NB4 (cell line): ENCODE measurements at places on chromosomes 4 and X.

GRCh38 chrX:10467793-10468192 lies 152.6 kb downstream of the MID1 start:
- DNase-seq: peak; percentile 86

DNA sequence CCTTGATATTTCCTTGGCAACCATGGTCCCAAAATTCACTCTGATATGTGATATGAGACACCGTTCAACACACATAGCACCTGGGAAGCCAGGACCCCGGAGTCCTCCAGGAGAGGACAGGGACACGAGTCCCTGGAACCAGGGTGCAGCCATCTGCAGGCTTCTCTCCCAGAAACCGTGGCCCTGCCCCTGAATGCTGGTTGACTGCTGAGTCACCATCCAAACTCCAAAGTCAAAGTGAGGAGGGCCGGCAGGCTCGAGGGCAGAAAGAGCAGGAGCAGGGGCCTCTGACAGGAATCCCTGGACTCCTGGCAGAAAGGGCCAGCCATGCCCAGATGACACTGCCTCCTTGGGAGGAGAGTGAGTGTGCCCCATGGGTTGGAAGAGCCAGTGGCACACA lies 6.9 kb upstream of the PNMA6A start:
- DNase-seq: no peak

DNA sequence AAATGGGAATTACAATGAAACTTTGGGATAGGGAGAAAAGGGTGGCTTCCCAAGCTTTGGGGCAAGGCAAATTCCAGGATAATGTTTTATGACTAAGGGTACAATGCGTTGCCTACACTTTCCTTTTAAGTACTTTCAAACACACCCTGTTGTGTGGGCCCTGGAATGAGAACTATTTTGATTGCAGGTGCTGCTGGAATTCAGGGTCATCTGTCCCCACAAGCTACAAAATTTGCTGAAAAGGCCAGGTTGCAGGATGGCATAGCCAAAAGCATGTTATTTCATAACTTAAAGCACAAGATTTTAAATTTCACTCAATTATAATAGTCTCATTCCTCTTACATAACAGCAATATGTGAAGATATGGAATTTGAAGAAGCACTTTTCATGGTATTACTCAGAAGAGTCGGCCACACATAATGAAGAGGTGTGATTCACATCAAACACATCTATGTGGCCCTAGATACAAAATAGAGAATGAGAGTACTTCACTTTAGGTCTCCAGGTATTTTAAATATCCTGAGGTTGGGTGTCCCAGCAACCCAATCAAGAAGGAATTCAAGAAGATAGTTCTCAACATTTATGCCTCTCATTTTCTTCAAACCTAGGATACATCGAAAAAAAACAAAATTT lies 89.3 kb downstream of the APBB2 start:
- DNase-seq: no peak

DNA sequence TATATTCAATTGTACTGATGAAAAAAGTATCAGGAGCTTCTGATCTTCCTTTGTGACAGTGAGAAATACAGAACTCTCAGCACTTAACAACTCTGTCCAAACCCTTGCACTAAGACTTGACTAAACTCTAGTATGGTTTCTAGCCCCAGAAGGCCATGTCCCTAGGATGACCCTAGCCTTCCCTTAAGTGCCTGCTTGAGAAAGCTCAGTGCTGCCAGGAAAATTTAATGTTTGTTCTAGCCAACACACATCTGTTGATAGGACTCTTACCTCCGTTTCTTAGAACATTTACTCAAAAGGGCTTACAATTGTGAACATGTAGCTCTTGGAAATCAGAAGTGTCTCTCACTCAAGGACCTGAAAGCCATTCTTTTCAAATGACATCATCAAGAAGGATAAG lies 1055.2 kb upstream of the FTHL17 start:
- no peak for DNase-seq

GRCh38 chrX:35829501-35829900 lies 31.4 kb downstream of the MAGEB16 start:
- no peak for DNase-seq

- DNase-seq: peak; percentile 60
Observed at GRCh38 chr4:183099537-183100297, 660 bp downstream of the WWC2 start.

DNA sequence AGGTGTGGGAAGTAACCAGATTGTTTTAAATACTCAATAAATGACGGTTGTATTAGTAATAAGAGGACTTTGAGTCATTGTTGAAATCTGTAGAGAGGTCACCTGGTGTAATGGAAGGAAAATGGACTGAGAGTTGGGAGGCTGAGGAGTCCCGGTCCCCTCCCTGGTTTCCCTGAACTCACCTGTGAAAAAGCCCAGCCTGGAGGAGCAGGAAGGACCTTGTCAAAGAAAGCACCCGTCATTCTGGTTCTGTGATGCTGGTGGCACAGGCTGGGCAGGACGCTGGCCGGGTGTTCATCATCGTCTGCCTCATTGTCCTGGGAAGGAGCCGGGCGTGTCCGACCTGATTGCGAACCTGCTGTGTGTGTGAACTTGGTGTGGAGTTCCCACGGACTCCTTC lies 70.8 kb downstream of the SORCS2 start:
- no peak for DNase-seq

DNA sequence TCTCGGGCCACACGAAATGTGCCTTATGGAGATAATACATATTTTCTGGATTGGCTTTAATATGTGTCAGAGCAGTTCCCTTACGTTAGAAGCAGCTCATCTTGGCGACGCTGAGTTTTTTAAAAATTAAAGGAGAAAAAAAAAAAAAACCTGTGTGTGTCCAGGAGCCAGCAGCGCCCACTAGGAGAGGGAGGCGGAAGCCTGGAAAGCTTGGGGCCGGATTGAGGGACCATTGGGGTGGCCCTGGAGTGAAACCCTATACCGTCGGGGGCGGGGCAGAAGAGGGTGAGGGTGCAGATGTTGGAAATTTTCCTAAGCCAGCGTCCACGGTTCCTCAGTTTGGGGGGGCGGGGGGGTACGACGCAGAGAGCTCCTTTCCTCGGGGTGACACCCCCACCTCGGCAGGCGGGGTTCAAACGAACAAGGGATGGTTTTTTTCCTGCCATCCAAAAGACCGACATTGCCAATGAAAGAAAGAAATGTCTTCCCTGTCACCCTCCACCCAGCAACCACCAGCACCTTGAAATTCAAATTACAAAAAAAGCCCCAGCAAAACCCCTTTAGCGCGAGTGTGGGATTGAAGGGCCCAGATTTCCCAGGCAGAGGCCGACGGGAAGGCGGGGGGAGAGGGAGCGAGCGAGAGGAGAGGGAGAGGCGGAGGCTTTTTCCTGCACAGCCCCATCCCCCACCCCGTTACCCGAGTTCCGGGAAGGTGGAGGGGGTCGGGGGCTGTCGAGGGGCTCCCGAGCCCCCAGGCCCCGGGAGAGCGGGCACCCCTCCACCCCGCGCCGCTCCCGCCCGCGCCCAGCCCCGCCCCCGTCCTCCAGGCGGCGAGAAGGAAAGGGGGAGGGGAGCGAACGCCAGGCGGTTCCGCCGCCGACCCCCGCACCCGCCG lies 859 bp downstream of the SMARCA1 start:
- DNase-seq: no peak

DNA sequence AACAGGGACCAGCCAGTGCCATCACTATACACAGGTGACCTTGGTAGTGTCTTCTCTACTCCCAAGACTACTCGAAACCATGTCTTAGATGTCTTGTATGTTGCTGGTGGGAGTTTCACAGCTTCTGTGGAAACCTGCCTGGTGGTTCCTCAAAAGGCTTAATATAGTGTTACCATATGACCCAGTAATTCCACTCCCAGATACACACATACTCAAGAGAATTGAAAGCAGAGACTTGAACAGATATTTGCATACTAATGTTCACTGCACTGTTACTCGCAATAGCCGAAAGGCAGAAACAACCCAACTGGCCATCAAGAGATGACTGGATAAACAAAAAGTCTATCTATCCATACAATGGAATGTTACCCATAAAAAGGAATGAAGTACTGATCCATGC lies 3.1 kb downstream of the TFDP3 start:
- DNase-seq: no peak

- DNase-seq: no peak
Observed at GRCh38 chr4:98568941-98569663, 89.3 kb downstream of the TSPAN5 start.

DNA sequence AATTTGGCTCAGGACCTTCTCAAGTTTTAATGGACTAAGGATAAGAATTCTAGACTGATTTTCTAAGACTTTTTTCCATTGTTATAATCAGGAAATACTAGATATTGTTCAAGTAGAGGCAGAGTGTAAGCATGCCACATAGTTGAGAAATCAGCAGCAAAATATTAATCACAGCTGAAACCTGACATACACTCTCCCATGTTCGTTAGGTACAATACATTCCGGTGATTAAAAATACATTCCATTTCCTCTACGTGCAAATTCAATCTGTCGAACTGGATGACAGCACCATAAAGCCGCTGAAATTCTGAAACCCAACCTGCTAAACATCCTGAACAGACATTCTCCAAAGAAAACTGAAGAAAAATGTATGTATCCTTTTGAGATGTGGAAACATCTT lies 587.6 kb upstream of the DIPK2B start:
- no peak for DNase-seq

GRCh38 chr4:35526456-35526855 lies 717.9 kb downstream of the ARAP2 start:
- DNase-seq: no peak

- no peak for DNase-seq
Observed at GRCh38 chr4:104641418-104641817, 146.7 kb upstream of the CXXC4 start.

DNA sequence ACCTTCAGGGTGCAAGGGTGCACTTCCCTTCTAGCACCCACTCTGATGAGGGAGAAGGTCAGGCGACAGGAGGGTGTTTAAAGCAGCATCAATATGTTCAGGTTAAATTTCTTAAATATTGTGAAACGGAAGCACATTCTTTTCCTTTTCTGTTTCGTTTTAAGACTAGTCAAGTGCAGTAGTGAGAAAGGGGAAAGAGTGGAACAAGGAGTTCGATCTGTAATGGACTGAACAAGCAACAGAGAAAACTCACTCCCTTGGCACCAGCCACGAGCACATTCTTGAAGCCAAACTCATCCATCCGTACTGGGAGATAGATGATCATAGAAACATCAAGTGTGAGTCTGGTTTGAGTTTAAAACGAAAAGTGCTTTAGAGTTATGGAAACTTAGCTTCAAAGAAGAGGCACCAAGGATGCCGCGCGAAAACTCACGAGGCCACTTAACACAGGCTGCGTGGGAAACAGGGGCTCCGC lies 815 bp downstream of the FAM53A start:
- peak; percentile 36 for DNase-seq

DNA sequence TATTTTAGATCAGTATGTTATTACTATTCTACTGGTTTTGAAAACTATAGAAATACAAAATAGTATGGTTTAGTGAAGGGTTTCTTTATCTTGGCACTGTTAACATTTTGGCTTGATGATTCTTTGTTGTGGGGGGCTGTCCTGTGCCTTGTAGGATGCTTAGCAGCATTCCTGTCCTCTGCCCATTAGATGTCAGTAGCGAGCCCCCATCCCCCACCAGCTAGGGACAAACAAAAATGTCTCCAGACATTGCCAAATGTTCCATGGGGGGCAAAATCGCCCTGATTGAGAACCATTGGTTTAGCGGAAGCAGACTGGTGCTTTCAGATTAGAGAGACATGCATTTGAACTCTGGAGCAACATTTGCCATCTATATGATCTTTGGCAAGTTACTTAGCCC lies 23.3 kb downstream of the SPARCL1 start:
- peak; percentile 23 for DNase-seq

DNA sequence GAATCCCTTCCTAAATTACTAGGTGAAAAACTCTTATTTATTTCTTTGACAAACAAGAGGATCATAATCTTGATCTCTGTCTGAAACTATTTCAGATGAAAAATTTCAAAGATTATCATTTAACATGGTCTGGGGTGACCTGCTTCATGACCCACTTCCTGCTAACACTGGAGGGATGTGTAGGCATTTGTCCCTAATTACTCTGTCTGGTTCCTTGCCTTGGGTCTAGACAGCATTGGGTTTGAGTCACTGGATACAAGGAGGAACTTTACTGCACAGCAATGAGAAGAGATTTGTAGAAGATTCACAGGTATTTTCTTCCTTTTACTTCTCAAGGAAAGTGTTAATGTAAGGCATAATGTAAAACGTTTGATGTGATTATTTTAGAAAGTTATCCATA lies 67.9 kb downstream of the LEF1 start:
- no peak for DNase-seq

DNA sequence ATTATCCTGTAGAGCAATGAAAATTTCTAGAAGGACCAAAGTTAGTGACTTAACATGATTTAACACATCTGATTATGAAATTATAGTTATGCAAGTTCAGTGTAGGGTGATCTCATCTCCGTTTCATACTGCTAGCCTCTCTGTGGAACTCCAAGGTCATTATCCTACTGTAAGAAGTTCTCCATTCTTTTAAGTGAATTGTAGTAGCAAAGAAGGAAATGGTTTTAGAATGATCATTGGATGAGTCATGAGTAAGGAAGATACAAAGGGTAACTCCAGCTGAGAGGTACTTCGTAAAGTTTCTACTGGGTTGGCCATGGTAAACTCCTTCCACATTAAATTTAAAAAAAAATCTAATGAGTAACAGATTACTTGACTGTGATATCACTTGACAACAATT lies 215.0 kb upstream of the GIMD1 start:
- DNase-seq: peak; percentile 67

- no peak for DNase-seq
Observed at GRCh38 chr4:98166025-98166730, 22.9 kb upstream of the STPG2 start.

GRCh38 chrX:40169193-40170101 lies 71.7 kb upstream of the BCOR start:
- DNase-seq: peak; percentile 84

DNA sequence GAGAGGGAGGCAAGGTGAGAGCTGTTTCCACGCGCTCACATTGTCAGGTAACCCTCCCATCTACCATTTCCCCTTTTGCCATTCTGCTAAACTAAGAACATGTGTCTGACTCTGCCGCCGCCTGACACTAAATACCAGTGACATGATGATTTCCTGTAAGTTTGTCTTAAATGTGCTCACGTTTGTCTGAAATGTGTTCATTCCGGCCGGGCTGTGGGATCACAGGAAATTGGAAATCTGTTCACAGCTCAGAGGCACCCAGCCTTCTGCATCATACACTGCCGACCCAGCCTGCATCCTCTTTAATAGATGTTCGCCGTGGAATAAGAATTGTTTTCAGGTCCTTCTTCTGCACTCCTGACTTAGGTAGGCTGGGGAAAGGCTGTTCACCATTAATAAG lies 336.2 kb upstream of the PPARGC1A start:
- DNase-seq: no peak

DNA sequence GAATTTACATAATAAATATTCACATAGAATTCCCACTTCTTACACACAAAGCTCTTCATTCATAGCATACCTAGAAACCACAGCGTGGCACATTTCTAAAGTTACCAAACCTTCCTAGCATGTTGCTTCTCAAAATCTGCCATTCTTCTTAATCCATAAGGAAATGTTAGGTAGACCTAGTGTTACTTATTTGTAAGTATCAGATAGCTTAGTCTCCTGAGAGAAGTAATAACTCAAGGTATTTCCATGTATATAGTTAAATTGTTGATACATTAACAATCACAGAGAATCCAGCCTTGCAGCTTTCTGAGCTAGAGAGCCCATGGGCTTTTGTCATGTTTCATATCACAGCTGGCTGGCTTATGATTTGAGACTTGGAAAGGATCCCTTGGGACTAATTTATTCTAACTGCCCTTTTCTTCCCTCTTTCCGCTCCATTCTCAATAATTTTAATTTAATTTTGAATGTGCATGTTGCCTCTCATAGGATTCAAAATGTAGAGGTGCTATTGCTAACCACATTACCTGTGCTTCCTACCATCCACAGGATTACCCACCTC lies 17.6 kb downstream of the SH3RF1 start:
- no peak for DNase-seq

GRCh38 chr4:129346734-129347133 lies 250.8 kb downstream of the C4orf33 start:
- DNase-seq: no peak
